ENCODE measurements at places on chromosomes 16 and 17.
A peak's percentile ranks its signal among the peaks of the same experiment; 100 is the strongest.

DNA sequence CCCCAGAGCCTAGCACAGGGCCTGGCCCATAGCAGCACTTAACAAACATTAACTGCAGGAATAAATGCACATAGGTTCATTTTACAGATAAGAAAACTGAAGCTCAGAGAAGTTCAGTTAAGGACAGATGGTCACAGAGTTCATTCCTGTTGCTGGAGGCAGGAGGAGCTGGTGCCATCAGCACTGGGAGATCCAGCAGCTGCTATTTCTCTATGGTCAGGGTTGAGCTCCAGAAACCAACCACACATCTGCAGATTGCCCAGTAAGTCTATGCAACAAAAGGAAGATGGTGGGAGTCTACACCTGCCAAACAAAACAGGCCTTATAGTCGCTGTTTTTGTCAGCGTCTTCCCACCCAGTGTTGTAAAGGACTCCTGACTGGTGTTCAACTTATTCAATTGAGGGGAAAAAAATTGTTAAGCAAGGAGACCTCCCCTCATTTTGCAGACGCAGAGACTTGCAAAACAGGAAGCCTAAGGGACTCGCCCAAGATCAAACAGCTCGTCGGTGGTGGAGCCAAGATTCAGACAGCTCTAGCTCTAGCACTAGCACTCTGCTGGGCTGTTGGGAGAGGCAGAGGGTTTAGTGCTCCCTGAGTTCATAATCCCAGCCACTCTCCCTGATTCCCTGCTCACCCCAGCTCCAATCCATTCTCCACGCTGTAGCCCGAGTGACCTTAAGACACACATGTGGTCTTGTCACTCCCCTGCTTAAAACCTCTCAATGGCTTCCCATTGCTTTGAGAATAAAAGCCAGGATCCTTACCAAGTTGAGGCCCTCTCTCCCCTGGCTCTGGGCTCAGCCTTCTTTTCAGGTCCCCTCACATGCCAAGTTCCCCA, 9.0 kb downstream of the NOG start:
- DNase-seq, result no peak

DNA sequence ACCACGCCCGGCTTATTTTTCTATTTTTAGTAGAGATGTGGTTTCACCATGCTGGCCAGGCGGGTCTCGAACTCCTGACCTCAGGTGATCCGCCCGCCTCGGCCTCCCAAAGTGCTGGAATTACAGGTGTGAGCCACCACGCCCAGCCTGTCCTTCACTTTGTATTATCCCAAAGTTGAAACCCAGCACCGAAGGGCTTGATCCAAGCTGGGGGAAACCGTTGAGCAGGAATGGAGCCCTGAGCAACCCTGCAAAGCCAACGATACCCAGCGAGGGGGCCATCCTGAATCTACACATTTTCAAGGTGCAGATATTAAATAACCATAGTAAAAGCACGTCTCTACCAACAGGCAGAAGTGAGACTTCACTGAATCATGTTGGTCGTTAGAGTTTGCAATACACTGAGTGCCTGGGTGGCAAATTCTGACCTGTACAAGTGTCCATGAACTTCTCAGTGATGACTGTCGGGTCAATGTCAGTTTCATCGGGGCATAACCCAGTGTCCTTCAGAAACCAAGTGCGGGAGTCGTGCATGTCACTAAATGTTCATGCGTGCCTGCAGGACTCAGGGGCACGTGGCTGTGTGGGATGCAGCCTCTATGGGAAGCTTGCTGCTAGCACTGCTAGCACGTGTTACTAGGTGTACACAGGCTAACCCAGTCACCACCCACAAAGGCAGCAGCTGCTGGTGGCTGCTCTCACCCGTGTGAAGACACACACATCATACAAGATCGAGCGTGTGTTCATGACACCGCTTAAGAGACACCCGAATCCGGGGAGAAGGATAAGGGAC, 10.5 kb upstream of the RBFOX3 start:
- DNase-seq, result no peak

- DNase-seq, result no peak
Measured at GRCh38 chr16:11896486-11897176, 19.1 kb downstream of the GSPT1 start.

DNA sequence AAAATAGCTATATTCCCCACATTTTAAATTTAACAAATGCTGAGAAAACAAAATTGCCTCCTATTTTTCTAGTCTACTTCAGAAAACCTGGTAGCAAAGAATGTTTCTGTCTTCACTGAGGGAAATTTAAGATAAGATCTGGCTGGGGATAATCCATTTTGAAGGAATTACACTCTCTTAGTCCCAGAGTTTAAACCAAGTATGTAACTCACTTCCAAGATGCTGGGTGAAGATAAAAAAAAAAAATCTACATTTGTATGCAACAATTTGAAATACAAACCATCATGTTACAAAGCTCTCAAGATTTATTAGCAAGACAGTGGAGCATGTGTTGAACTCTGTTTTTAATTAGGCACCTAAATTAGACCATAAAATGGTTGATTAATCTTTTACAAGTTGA, 5.7 kb downstream of the HS3ST3B1 start:
- DNase-seq, result no peak

DNA sequence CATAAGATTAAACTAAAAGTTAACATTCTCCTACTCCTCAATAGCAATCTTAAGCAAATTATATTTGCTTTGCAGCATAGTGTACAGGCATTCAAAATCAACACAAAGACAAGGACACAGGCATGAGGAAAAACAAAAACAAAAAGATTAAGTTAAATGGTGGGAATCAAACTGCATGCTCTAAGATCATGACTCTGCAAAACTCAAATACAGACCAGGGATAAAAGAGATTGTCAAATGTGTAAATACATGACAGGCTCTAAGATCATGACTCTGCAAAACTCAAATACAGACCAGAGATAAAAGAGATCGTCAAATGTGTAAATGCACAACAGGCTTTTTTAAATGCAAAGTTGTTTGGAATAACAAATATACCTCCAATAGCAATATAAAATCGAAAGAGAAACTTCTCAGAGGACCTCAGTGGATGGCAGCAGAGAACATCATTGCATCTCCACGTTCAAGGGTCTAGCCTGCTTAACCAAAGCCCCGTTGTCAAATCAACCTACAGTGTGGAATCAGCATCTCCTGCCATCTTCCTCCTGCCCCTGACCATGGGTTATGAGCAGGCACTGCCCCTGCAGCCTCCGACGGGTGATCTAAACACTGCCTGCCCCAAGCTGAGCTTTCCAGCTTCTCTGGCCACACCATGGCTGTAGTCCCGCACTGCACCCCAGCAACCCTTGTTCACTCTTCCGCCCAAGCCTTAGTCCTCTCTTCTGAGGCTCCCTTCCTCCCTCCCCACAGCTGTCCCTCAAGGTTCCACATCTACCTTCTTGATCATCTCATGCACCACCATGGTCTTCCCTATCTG, 446.1 kb downstream of the SOX9 start:
- DNase-seq, result no peak

- DNase-seq, result no peak
Measured at GRCh38 chr16:81445143-81445961, 744 bp downstream of the CMIP start.

DNA sequence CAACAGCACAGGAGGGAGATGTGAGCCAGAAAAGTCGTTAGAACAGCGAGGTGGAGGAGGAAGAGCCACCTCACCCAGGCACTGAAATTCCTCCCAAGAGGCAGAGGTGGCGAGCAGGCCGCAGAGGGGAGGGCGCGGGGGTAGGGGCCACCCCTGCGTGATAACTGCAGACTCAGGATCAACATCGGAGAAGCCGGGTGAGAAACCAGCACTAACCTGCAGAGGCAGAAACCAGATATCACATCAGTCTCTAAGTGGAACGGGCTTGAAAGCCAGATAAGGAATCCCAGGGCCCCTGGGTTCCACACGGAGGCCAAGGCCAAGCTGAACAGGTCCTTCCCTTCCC, 39.4 kb upstream of the ZC3H18 start:
- no peak for DNase-seq

- no peak for DNase-seq
Measured at GRCh38 chr16:12837756-12838155, 34.1 kb upstream of the CPPED1 start.

GRCh38 chr17:77420095-77420803, 279.5 kb downstream of the SEC14L1 start:
- DNase-seq, result no peak

DNA sequence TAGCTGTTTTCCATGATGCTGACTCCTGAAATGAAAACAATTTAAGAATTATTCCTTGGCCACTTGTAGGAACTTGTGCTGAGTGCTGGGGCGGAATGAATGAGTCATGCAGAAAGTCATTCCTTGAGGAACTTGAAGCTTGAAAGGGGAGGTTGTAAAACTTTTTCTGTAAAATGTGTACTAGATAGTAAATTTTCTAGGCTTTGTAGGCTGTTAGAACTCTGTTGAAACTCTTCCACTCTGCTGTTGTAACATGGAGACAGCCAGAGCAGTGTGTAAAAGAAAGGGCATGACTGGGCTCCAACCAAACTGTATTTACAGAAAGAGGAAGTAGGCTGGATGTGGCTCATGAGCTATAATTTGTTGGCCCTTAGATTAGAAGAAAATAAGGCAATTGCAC, 46.1 kb downstream of the ABCA8 start:
- DNase-seq, result peak; percentile 71

DNA sequence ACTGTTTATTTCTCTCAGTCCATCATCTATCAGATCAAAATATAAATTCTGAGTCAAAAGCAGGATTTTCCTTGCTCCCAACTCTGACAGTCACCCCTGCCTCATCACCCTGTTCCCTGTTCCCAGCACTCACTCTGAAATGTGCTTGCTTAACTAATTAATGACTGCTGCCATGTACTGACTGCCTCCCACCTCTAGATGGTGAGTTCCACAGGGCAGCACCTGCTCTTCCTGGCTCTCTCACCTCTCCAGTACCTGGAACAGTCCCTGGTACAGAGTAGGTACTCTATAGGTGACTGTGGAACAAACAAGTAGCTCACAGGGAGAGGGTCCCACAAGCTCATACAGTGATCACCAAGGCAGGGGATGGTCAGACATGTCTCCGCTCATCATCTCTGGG, 114.3 kb upstream of the C16orf82 start:
- DNase-seq, result no peak

GRCh38 chr16:66359811-66360608, 6.5 kb upstream of the CDH5 start:
- DNase-seq, result no peak

DNA sequence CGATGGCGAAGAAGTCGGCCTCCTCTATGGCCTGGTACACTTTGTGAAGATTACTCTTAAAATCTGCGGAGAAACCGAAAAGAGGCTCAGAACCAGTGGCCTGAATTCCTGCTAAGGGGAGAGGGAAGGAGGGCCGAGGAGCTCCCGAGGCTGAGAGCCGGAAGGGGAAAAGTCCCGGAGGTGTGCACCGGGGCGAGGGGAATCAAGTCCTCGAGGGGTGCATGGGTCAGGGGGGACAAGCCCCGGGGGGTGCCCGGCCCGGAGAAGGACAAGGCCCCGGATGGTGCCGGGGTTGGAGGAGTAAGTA, 495 bp downstream of the PARN start:
- no peak for DNase-seq

- no peak for DNase-seq
Measured at GRCh38 chr17:36001862-36002603, 680 bp upstream of the CCL15 start.

- DNase-seq, result no peak
Measured at GRCh38 chr17:52537421-52537820, 378.9 kb upstream of the CA10 start.

- DNase-seq, result no peak
Measured at GRCh38 chr16:57145046-57146021, 40.5 kb downstream of the PSME3IP1 start.

DNA sequence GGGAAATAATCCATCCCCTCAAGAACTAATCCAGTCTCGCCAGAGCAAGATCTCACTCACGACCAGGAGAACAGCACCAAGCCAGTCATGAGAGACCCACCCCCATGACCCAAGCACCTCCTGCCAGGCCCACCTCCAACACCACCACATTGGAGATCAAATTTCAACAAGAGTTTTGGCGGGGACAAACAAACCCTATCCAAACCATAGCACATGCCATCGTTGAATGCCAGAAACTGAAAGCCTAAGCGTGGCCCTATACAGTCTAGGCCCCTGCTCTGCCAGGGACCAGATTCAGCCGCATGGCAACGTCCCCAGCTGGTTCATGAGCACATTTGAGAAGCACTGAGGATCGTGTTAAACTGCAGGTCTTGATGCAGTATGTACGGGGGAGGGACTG, 57.3 kb downstream of the AXIN2 start:
- no peak for DNase-seq

GRCh38 chr17:45687594-45687993, 96.5 kb upstream of the CRHR1 start:
- no peak for DNase-seq

- no peak for DNase-seq
Measured at GRCh38 chr17:61057257-61057656, 342.4 kb upstream of the TBX2 start.
